ENCODE measurements at places on chromosomes 12 and 14. TPM values are rescaled to one million over a fixed set of nuclear protein-coding genes. Genes with fewer than 3 reads are reported as not detected.

DNA sequence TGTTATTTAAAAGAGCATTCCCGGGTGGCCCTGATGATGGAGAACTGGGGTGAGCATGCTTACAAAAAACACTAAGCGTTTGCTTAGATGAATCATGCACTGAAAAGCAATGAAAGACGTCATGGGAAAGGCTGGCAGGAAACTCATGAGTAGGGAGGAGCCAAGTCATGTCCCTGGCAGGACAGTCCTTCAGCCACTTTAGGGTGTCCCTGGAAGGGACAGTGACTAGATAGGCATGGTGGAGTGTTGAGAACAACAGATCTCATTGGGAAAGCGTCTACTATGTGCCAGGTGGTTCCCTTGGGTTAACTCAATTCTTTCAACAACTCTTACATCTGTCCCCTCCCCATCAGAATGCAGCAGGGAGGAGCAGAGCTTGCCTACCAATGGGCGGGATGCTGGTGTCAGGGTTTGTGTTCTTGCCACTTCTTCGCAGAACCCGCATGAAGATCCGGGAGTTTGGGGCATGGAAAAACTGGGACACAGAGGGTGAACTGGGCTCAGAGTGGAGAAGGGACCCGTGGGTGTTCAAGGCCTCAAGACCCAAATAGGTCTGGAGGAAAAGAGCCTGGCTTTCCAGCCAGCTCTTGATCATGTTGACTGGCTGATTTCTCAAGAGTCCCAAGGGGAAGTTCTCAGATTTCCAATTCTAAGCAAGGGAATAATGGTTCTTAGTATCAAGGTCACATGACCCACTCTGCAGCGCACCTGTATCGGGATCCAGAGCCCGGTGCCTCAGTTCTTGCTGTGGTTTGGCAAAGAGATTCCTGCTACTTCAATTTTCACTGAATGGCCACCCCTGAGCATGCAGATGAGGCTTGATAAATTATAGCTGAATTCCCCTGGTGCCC lies 653.9 kb upstream of the TBX3 start:
- DNase-seq: peak; percentile 98

Gene VDR
- 3.9 TPM for total RNA-seq

DNA sequence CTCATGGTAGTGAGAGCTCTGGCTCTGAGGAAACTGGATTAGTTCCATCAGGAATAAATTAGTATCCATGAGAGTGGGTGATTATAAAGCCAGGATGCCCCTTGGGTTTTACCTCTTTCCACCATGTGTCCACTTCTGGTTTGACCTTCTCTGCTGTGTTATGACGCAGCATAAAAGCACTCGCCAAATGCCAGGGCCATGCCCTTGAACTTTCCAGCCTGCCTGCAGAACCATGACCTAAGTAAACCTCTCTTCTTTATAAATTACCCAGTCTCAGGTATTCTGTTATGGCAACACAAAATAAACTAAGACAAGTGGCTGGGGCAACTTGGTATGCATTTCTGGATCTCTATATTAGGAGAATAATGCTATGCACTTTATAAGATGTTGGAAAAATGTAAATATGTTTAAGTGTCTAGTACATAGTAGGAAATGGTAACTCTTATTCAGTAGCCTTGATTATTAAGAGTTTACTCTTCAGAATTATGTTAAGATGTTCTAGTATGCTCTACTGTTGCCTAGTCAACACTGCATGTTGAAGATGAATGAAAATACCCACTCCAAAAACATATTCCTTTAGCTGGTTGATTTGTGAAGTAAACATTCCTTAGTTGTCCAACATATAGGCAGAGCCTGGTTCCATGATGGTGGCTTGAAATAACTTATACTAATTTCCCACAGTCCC lies 455.6 kb upstream of the TMPO start:
- no peak for DNase-seq

Gene NEUROD4
- total RNA-seq: not detected

- DNase-seq: no peak
Measured at GRCh38 chr12:116366456-116366776, 88.9 kb upstream of the MED13L start.

Gene PTHLH
- total RNA-seq: 0.83 TPM

- no peak for DNase-seq
Measured at GRCh38 chr14:101219896-101220703, 316.6 kb upstream of the RTL1 start.

- no peak for DNase-seq
Measured at GRCh38 chr12:98788396-98788795, 143.3 kb downstream of the APAF1 start.

- DNase-seq: no peak
Measured at GRCh38 chr14:74841230-74842207, 34.4 kb downstream of the PROX2 start.

Gene NT5DC3
- total RNA-seq: 23.1 TPM

DNA sequence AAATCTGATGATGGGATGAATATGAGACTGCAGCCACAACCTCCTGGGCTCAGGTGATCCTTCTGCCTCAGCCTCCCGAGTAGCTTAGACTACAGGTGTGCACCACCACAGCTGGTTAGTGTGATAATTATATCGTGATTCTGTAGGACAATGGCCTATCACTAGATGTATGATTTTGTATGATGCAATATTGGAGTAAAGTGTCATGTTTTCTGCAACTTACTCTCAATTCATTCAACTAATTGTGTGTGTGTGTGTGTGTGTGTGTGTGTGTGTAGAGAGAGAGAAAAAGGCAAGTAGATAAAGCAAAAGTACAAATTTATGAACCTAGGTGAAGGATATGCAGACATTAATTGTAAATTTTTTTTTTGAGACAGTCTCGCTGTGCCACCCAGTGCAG lies 10.7 kb downstream of the RAD52 start:
- DNase-seq: no peak

Gene AACS
- 22.0 TPM for total RNA-seq

DNA sequence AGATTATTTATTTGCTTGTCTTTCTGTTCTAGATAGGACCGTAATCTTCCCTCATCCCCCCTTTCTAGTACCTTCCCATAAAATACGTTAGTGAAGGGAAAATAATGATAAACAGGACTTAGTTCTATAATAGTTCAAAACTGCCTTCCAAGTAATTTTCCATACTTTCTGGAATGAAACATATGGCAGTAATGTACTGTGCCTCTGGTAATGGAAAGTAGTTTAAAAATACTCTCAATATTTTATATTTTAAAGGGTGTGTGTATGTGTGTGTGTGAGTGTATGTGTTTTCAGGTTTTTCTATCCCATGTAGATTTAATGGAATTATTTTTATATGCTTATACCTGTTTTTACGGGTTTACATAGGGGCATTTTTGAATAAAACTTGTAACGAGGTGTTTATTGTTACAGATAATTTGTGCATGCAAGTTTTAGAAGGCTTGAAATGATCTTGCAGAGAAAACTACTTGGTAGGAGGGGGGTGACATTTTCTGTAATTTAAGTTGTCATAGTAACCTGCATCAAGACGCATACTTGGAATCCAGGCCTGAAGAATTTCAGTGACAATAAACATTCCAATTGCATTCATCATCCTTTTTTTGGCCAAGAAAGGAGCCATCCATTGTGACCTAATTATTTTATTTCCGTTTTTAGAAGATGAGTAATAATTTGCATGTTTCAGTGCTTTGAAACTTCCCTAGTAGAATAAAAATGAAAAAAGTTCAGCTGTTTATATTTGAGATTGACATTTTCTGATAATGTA lies 38.9 kb downstream of the RASSF8 start:
- DNase-seq: peak; percentile 93

GRCh38 chr14:62301911-62302310 lies 539.7 kb downstream of the SNAPC1 start:
- peak; percentile 62 for DNase-seq

Gene MIP
- total RNA-seq: not detected

GRCh38 chr12:46518169-46518568 lies 145.6 kb upstream of the SLC38A2 start:
- no peak for DNase-seq

DNA sequence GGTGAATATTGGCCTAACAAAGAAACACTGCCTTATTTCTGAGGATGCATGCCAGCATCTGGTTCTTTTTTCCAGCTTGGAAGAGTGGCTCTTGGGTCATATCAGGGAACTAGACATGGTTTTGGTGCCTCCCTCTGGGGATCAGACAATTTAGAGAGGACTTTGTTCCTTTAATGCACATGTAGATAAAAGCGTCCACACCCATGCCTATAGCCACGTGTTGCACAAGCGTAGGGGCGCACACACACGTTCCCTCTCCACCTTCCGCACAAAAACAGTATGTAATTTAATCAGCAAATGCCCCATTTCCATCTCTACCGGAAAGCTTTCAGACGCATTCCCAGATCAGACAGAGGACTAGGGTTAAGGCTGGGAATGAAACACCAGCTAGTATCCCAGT lies 61.7 kb upstream of the RIC8B start:
- DNase-seq: no peak

Gene NOVA1
- 0.90 TPM for total RNA-seq
